Activated CD4-positive, alpha-beta memory T cell treated with anti-CD3 and anti-CD28 coated beads for 36 hours (primary cell): ENCODE measurements at places on chromosomes 4 and X. TPM values are rescaled to one million over a fixed set of nuclear protein-coding genes. Genes with fewer than 3 reads are reported as not detected.

Gene SRPX2
- total RNA-seq, result not detected

GRCh38 chrX:118627084-118627758, 100.2 kb upstream of the IL13RA1 start:
- DNase-seq, result no peak

GRCh38 chrX:126723881-126724280, 95.6 kb upstream of the PRR32 start:
- DNase-seq, result no peak

- no peak for DNase-seq
Observed at GRCh38 chr4:141153751-141154510, 20.7 kb upstream of the RNF150 start.

- no peak for DNase-seq
Observed at GRCh38 chr4:6655924-6656323, 15.4 kb downstream of the MRFAP1 start.

DNA sequence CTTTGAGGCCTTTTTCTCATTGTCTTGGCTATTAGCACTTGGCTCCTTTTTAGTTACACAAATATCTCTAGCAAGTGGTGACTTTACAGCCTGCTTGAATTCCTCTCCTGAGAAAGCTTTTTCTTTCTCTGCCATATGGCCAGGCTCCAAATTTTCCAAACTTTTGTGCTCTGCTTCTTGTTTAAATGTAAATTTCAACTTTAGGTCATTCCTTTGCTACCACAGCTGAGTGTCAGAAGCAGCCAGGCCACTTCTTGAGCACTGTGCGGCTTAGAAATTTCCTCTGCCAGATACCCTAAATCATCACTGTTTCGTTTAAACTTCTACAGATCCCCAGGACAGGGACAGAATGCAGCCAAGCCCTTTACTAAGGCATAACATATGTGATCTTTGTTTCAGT, 222.4 kb downstream of the FBXO8 start:
- no peak for DNase-seq

DNA sequence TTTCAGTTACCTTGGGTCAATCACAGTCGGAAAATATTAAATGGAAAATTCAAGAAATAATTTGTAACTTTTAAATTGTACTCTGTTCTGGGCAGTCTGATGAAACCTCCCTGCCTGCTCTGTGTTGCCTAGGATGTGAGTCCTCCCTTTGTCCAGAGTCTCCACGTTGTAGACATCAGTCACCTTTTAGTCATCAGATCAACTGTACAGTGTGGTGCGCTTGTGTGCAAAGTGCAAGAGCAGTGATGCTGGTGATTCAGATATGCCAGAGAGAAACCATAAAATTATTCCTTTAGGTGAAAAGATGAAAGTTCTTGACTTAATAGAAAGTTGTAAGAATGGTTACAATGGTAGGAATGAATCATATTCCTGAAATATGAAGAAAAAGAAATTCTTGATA, 1.4 kb downstream of the SPATA4 start:
- DNase-seq, result peak; percentile 66

Gene TGIF2LX
- total RNA-seq, result not detected

DNA sequence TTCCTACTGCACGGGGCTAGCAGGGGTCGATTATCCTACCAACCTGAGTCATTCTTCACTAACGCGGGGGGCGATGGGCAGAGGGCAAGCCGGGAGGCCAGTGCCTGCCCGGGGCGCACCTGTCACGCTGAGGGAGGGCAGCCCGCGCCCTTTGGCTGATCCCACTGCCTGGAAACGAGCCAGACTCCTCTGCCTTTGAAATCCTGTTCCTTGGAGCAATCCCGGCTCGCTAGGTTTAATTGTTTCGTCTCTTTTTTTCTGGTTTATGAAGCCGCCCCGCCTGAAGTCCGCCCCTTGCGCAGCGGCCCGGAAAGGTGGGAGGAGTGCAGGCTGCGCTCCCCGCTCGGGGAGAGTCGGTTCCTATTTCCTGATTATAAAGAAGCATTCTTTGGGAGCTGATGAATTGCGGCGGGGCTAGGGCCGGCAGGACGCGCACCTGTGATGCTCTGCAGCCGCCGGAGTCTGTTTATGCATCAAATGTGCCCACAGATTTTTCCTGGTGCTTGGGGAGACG, 484.2 kb downstream of the BCOR start:
- DNase-seq, result peak; percentile 35

DNA sequence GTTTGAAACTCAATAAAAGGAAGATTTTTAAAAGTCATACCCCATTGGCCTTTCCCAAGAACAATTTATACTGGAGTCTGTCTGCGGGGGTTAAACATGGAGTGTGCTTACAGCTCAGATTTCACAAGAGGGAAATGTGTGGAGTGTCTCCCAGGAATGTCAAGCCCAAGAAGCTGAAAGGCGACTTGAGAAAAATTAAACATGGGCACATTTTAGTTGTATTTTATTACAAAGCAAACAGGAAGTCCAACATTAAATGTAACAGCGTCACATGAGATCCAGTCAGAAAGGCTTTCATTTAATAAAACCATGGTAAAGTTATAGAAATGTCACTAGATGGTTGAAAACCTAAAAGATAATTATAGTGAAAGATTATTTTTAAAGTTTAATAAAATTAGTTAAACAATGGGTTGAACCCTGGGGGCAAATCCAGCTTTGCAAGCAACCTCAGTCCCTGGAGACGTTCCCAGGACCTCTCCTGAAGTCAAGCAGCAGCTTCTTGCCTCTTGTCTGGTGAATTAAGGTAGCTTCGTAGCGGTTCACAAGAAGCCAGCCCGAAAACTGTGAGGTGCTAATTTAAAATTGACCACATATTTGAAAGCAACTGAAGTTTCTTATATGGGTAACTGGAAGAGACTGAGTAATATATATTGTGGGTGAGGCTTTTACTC, 168.4 kb upstream of the EDNRA start:
- DNase-seq, result no peak

Gene GEMIN8
- 10.6 TPM for total RNA-seq

DNA sequence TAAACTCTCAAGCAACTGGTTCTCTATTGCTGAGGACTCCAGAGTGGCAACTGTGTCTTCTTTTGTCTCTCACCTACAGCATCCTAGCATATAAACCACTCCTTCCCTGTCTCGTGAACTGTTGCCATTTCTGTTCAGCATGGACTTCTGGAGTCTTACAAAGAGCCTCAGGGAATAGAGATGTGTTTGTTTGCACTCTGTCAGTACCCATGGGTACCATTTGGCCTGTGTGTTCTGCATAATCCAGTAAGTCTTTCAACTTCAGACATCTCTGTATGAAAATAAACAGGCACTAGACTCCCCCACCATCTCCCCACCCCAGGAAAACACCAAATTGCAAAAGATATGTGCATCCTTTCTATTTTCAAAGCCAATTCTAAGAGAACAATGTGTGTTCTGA, 1351.6 kb upstream of the PABPC4L start:
- DNase-seq, result no peak

GRCh38 chr4:88033309-88033708, 25.9 kb downstream of the PKD2 start:
- DNase-seq, result peak; percentile 26

Gene LETM1
- total RNA-seq, result 41.1 TPM

Gene MTNR1A
- total RNA-seq, result not detected

DNA sequence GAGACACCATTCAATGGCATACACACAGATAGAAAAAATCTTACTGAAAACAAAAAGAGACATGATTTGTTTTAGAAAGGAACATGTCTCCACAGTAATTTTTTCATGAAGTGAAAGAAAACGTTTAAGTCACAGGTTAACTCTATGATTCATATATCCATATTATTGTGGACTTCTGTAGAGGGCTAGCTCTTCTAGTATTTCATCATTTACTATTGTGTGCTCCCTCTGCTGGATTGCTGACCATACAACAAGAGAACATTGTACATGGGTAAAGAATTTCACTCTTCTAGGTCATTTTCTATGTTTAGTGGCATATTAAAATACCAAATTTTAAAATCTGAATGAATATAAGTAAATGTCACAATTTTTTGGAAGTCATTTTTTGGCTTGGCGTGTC, 91.8 kb upstream of the POU3F4 start:
- no peak for DNase-seq

DNA sequence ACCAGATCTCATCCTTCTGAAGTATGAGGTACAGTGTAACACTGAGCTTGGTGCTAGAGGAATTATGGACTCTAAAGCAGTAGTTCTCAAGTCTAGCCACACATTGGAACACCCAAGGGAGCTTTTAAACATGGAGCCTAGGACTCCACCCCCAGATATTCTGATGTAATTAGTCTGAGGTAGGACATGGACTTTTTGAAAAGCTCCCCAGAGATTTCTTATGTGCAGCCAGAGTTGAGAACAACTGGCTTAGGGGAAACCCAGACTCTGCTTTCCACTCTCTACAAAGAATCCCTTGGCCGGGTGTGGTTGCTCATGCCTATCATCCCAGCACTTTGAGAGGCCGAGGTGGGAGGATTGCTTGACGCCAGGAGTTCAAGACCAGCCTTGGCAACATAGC, 11.6 kb upstream of the GDPD2 start:
- no peak for DNase-seq

DNA sequence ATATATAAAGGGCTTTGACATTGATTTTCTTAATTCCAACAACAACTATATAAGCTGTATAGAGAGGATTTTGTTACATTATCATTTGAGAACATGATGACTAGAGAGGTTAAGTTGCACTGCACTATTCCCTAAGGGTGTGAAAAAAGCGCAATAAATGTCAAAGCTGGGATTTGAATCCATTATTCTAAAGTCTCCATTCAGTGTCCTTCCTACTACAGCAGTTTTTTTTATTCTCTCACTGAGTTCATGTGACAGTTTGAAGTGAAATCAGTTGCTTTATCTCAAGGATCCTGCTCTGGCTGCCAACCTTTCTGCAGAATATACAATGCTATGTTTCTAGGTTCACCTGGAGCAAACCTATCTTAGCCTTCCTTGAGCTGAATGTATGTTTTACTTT, 177.5 kb downstream of the ANKRD50 start:
- DNase-seq, result no peak

Gene NAP1L2
- 3.1 TPM for total RNA-seq

GRCh38 chr4:122476745-122477144, 20.2 kb upstream of the IL2 start:
- no peak for DNase-seq

DNA sequence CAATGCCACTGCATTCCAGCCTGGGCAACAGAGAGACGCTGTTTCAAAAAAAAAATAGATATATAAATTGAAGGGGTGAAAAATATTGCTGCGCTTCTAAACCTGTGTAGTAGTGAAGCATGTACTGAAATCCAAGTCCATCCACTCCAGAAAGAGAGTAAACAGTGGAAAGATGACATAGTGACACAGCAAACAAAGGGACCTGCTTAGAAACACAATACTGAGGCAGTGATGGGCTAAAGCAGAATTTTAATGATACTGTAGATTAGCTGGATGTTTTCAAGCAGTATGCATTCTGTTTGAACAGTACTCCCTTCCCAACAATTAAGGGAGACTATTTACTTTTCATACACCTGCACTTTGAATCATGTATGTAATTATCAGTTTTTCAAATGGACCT, 42.5 kb downstream of the TFDP3 start:
- no peak for DNase-seq

DNA sequence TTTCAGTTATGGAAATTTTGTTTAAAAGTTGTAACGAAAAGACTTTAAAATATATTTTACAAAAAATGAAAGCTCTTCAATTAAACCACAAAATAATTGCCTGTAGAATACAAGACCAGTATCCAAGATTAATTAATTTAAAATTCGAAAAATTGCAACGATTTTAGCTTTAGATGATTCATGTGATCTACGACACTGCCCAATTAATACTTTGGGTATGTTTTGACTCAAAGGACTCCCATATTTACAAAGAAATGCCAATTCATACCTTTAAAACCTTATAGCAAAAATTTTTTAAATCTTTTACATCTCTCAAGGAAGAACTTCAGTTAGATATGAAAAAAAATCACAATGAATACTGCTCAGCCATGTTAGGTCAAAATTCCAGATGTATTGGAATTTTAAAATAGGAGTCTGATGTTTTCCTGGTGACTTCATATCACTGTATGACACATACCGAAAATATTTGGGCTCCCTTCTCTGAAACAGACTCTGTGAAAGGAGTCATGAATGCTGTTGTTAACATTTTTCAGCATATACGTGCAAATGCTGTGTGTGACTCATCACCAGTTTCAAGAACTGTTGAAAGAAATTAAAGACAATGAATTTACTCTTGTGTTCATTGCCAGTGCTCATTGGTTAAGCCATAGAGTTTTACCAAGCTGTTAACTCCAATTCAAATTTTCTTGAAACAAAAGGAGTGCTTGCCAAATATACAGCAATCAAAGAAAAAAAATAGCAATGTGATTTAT, 13.8 kb upstream of the SMS start:
- no peak for DNase-seq

- DNase-seq, result no peak
Observed at GRCh38 chrX:47321823-47322371, 48.5 kb upstream of the ZNF157 start.

Gene MAML3
- total RNA-seq, result 0.51 TPM

Gene PHEX
- total RNA-seq, result 3.2 TPM

DNA sequence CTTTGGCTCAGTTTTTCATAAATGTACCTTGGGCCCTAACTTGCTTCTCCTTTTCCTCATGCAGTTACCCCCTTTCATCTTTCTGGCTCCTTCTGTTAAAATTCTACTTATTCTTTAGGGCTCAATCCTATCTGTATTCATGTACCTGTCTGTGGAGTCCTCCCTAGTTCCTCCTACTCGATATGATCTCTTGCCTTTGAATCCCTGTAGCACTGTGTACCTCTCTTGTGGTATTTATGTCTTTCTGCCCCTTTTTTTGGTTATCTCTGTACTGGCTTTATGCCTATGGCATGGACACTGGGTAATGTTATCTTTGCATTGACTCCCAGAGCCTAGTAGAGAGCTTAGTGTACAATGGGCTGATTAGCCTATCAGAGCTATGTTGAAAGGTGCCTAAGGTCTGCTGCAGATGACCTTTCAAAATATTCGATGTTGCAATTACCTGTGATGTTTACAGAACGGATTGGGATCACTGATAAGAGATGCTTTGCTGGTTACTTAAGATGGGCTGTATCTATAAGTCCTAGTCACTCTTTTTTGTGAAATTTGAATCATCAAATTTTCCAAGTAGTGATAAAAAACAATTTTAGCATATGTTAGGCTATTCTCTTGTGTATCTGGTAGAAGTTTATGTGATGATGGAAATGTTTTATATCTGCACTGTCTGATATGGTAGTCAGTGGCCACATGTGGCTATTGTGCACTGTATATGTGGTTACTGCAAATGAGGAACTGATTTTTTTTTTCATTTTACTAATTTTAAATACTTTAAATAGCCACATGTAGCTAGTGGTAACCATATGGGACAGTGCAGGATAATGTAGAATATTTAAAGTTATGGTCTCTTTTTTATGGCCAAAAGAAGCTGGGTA, 33.5 kb downstream of the TMEM164 start:
- DNase-seq, result no peak

Gene FGFBP1
- total RNA-seq, result not detected

DNA sequence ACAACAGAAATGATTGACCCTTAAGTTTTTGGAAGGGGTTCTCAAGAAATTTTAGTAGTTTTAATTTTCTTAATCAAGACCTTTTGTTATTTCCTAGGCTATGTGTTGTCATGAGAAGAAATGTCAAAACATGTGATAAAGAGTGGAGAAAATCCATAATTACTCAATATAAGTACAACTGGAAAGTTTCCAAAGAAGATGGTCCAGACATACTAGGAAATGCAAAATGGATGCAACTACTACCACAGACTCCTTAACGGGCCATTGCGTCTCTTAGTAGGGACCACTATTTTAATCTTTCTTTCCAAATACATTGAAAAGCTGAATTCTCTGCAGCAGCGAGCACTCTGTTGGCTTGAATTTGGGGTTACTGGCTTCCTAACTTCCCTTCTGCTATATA, 148.8 kb downstream of the NWD2 start:
- no peak for DNase-seq

GRCh38 chr4:13539619-13540445, 4.5 kb downstream of the NKX3-2 start:
- no peak for DNase-seq

Gene P2RY8
- total RNA-seq, result 32.7 TPM
